ENCODE measurements at places on chromosomes 11 and 22.

DNA sequence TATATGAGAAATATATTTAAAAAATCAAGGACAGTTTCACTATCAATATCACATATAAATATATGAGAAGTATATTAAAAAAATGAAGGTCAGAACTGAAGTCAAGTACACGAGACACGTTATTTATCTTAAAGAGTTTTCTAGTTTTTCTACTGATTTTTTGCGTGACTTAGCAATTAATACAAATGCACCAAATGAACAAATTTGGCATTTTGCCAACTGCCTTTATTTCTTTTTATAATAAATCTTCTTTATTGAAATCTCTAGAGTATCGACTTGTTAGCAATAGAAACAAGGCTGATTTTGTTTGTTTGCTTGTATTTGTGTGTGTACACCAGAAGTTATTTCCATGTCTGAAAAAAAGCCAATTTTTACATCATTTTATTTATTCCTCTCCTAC, 1684.7 kb upstream of the RAG2 start:
- no peak for DNase-seq

GRCh38 chr22:43319661-43320486, 23.3 kb downstream of the SCUBE1 start:
- DNase-seq, result no peak

DNA sequence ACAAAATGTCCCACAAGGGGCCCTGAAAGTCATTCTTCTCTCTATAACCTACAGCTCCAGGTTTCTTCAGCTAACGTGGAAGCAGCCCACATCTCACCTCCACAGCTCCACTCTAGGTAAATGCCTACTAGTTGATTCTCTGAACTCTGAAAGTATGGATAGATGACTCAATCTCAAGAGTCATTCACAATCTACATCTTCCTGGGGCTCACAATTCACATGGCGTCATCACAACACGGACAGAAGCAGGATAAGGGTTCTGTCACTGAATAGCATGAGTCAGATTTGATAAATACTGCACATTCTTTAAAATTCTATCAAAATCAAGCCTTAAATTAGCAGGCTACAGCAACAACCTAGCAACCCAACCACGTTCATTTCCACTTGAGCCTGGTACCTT, 96.3 kb downstream of the PLEKHA7 start:
- DNase-seq, result no peak

DNA sequence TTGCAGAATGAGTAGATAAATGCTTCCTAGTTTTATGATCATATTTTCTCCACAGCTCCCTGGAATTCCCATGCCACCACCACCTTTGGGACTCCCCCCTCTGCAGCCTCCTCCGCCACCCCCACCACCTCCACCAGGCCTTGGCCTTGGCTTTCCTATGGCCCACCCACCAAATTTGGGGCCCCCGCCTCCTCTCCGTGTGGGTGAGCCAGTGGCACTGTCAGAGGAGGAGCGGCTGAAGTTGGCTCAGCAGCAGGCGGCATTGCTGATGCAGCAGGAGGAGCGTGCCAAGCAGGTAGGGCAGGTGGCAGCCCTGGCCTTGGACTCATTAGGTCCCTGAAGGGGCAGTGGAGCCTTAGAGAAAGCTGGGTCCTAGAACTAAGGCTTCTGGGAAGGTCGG, 2.9 kb downstream of the SF3B2 start:
- DNase-seq, result no peak

DNA sequence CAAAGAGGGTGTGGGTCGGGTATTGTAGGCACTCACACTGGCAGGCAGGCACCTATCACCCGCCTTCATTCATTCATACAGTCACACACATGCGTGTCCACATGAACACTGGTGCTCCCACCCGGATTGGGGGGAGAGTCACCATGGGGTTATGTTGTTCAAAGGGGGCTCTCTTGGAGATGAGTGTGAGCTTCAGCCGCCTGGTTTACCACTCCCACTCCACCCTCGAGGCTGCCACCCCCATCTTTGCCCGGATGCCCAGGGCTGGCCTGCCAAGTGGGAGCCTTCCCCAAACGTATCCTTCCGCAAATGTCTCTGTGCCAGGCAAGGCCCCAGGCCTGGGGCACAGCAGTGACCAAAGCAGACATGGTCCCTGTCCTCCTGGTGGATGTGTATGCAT, 22.6 kb downstream of the MRGPRD start:
- DNase-seq, result no peak

- no peak for DNase-seq
Measured at GRCh38 chr11:120057028-120057330, 80.9 kb downstream of the TRIM29 start.

- no peak for DNase-seq
Measured at GRCh38 chr11:94635072-94635471, 67.9 kb downstream of the PIWIL4 start.

DNA sequence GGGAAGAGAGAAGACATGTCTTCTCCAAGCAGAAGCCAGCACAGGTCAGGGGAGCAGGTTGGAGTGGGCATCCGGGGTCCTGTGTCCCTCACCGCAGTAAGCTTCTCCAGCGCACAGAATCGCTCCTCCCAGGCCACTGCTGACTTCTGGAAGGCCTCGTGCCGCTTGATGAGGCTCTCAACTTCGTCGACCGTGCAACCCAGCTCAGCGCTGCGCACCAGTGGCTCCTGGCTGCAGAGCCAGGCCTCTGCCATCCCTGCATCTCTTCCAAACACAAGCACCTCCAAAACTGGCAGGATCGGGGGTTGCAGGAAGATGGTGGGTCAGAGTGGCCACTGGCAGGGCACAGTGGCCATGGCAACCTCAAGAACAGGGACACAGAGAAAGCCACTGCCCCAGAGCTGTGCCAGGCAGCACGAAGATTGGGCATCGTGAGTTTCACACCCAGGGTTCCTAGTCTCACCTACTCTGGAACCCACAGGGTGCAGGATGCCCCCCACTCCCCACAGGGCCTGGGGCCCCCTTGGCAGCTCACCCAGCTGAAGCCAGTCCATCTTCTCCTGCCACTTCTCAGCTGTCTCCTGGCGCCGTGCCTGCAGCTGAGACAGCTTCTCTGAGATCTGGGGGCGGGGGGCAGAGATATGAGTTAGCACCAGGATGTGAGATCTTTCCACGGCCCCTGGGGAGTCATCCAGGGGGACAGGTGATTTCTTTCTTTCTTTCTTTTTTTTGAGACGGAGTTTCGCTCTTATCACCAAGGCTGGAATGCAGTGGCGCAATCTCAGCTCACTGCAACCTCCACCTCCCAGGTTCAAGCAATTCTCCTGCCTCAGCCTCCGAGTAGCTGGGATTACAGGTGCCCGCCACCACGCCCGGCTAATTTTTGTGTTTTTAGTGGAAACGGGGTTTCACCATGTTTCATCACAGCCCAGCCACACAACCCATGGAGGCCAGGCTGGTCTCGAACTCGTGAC, 11.2 kb upstream of the RBM4B start:
- DNase-seq, result no peak

DNA sequence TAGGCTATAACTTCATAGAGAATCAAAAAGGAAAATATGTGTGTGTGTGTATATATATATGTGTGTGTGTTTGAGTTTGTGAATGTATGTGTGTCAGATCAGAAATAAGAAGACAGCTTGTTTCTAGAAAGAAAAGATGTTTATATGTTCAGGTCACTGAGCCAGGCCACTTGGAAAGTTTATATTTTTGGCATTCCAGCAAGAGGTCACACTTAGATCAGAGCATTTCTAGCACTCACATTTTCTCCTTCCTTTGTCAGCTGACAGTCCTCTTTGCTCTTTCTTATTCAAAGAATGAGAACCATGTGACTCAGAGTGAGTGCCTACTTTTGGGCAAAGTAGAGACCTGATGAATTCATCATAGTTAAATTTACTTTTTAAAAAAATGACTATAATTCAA, 22.9 kb downstream of the RAB38 start:
- DNase-seq, result no peak

DNA sequence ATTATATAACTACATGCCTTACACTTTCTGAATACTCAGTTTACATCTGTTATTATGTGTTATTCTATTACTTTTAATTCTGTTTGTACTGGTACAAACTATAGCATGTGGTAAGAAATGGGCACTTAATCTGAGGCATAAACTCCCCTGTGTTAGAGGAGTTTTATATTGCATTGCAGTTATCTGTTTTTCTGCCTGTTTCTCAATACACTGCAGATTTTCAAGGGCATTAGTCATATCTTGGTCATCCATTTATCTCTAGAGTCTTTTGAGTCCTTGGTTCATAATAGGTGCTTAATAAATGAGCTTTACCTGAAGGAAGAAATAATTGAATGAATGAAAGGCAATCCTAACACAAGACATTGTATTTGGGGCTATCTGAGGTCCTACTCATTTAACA, 182.9 kb upstream of the CTSC start:
- DNase-seq, result no peak

DNA sequence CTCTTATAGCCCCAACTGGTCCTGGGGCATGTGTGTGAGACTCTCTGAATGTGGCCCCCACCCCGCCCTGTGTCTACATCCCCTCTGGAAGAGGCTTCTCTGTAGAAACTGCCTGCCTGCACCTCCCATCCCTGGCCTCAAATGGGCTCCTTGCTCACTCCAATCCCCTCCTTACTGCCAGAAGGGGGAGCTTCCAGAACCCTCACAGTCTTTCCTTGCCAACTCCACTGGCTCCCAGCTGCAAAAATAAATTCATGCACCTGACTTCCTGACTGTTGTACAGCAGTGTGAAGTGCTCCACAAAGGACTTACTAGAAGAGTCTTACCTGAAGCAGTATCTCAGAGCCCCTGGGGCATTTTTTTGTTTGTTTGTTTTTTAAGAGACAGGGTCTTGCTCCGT, 15.2 kb upstream of the SERPIND1 start:
- no peak for DNase-seq

DNA sequence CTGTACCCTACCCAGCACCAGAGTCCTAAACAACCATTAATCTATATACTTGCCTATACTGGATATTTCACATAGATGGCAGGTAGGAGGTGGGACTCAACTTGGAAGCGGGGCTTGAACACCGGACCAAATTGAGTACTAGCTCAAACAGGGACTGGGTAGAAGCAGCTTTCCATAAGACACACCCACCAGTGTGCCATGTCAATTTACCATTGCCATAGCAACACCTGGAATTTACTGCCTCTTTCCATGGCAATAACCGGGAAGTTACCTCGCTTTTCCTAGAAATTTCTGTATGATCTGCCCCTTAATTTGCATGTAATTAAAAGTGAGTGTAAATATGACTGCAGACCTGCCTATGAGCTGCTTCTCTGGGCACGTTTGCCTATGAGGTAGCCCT, 38.6 kb upstream of the CUL5 start:
- no peak for DNase-seq

DNA sequence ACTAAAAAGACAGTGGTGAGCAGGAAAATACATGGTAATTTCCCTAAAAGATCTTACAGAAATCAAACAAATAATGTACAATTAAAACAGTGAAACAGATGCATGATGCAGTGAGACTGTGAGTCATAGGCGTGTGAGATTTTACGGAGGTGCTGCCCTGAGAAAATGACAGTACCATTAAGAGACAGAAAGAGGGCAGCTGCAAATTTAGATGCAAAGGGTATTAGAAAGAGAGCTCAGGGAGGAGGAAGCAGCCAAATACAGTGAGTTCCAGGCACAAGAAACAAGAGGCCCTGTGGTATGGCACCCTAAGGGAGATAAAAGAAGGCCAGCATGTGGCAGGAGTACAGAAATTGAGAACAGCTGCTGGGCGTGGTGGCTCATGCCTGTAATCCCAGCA, 88.5 kb upstream of the FIBIN start:
- no peak for DNase-seq

DNA sequence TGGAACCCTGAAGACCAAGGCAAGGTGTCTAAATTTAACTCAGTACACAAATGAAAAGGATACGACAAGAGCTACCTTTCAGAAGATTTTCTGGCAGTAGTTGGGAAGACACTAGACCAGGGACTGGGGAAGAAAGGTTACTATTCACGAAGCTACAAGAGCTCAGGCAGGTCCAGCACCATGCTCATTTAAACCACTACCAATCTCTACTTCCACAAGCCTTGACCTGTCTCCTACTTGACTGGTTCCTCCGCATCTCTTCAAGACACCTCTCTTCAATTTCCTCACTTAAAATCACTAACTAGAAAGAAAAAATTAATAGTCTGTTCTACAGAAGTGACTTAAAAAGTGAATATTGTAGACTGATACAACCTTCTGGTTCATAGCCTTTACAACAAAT, 22.9 kb downstream of the TCF20 start:
- no peak for DNase-seq

DNA sequence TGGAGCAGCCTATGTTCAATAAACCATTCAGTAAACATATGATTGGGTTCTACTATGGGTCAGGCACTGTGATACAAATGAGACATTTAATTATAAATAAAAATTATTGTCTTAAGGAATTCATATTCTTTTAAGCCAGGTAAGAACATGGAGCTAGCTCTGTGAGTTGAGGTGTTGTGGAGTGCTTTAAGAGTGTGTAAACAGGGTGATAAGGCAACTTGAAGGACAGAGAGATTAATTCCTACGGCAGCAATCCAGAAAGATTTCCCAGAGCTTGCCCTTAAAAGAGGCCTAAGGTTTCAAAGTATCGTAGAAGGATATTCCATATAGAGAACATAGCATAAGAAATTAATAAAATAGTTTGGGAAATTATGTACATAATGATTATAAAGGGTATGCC, 126.4 kb upstream of the FAT3 start:
- no peak for DNase-seq

DNA sequence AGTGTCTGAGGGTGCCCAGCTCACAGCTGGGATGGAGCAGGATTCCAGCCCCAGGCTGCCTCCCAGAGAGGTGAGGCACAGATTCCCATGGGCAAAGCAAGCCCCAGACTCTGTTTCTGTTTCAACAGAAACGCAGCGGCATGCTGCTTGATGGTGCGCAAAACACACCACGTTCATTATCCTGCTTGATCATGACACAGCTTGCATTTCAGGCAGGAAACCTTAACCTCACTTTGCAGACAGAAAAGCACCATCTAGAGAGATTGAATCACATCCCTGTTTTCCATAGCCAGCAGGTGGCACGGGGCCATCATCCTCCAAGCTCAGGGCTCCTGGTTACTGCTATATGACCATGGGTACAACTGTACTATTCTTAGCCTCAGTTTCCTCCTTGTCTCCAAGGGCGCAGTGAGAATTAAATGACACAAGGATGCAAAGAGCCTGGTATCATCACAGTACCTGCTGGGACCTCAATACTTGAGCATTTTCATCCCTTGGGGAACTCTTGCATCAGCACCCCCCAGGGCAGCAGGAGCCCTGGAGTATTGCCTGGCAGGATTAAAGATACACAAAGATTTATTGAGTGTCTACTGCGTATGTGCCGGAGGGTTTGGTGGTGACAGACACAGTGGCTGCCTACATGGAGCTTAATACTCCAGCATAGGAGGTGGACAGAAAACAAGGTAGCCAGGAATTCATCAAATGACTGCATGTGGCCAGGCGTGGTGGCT, 110.0 kb downstream of the TP53I11 start:
- no peak for DNase-seq

- DNase-seq, result no peak
Measured at GRCh38 chr22:23836692-23837495, 1.9 kb downstream of the DERL3 start.

GRCh38 chr22:37744589-37744988, 47.7 kb downstream of the TRIOBP start:
- DNase-seq, result no peak

GRCh38 chr22:27526901-27527300, 274.7 kb downstream of the MN1 start:
- DNase-seq, result no peak
